NCI-H1417 (cell line): ENCODE measurements at places on chromosomes 1 and 21.

GRCh38 chr1:45272913-45273371 lies 53.8 kb upstream of the HPDL start:
- DNase-seq, result no peak

DNA sequence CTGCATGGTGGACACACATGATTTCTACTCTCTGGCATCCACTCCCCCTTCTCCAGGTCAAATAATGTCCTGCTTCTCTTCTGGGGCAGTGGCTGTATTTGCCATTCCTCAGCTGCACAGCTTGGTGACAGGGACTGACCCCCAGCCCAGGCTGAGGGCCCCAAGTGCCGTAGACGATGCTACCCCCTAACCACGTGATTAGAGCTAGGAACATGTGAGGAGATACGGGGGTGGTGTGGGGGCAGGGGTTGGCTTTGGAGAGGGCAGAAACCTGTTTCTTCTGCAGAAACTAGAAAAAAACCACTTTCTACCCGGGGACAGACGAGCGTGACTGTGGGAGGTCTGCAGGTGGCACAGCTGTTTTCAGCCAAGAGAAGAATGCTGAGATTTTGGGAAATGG lies 192.4 kb downstream of the SIPA1L2 start:
- DNase-seq, result no peak

- no peak for DNase-seq
Observed at GRCh38 chr1:55673416-55673815, 458.3 kb upstream of the USP24 start.

GRCh38 chr21:42221581-42222345 lies 2.8 kb downstream of the ABCG1 start:
- no peak for DNase-seq

DNA sequence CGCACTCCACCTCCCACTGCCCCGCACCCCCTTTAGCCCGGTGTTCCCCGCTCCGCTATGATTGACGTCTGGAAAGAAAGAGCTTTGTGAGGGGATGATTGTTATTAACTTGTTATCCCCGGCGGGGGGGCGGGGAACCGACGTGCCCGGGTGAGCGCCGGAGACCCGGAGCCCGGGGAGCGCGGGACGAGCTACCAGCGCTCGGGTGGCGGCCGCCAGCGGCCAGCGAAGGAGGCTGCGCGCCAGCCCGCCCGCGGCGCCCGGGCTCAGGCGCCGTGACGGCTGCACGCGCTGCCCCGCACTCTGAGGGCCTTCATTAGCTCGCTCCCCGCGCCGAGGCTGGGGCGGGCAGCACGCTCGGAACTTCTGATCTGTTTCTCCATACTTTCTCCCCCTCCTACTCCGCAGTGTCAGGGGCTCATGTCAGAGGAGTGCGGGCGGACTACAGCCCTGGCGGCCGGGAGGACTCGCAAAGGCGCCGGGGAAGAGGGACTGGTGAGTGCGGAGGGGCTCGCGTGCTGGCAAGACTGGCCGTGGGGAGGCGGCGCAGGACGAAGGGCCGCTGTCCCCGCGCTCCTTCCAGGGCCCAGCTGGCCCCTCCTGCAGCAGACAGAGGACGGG lies 2.1 kb downstream of the LHX8 start:
- peak; percentile 98 for DNase-seq

- no peak for DNase-seq
Observed at GRCh38 chr21:35106246-35106835, 57.2 kb upstream of the RUNX1 start.

GRCh38 chr1:80769208-80769750 lies 1031.5 kb upstream of the ADGRL2 start:
- peak; percentile 2 for DNase-seq

DNA sequence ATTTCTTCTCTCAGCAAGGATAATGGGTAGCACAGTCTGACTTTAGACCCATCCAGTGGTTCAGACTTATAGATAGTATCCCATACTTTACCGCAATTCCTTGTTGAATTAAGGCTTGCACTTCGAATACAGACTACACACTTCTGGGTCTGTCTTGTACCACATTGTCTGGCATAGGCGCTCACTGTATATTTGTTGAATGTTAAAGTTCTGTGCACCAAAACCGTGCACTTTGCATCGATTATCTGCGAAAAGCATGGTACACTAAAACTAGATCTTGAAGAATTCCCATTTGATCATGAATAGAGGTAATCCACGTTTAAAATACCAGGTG lies 556 bp upstream of the RYR2 start:
- DNase-seq, result no peak

DNA sequence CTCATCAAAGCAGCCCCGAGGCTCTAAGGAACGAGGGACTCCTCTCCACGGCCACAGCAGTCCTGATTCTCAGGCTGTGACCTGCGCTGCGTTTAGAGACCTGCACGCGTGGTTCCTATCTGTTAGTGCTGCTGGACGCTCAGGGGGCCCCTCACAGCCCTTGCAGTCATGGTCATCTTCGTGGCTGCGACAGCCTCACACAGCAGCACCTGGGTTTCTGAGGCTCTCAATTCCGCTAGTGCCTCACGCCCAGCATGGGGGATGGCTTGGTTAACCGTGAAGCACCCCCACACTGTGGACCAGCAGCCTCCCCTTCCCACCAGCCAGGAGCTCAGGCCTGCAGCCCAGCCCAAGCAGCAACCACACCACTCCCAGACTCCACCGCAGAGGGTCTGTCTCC lies 7.8 kb downstream of the MORN1 start:
- DNase-seq, result no peak

GRCh38 chr1:212749821-212750535 lies 41.6 kb downstream of the NSL1 start:
- peak; percentile 29 for DNase-seq

GRCh38 chr1:7608628-7609305 lies 162.3 kb upstream of the VAMP3 start:
- DNase-seq, result peak; percentile 65

DNA sequence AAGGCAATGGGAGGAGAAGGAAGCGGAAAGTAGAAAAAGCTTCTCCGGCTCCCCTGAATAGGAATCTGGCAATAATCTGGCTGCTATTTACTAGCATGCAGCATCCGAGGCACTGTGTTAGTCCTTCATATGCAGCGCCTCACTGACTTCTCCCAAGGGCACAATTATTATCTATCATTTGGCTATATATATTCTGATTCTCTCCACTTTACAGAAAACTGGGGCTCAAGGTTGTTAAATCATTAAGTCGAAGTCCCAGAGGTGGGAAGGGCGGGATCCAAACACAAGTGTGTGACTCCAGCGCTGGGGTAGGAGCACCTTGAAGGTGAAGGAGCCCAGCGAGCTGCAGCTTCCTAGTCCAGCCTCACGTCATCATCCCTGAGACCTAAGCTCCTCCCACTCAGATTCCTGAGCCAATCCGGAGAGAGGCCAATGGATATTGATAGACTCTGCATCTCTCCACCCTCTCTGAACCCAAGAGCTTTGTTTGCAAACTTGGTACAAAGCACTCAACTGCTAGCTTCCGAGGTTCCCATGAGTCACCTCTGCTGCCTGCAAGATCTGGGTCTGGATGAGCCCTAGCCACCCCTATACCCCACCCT lies 16.6 kb upstream of the EYA3 start:
- DNase-seq, result peak; percentile 60

DNA sequence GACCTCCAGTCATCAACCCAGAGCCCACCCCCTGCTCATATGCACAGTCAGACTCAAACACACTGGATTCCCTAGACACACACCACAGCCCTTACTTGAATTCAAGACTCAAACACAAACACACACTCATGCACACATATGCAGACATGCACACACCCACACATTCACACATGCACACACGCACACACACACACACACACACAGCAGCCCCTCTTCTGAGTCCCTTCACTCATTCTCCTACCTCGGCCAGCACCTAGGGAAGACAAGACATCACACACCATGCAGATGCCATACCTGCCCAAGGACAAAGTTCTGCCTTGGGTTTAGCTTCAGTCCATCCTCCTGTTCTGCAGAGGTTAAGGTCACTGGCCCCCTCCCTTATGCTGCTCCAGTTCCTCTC lies 1.6 kb upstream of the HCRTR1 start:
- DNase-seq, result no peak

- DNase-seq, result no peak
Observed at GRCh38 chr1:169090308-169090899, 16.1 kb upstream of the ATP1B1 start.

GRCh38 chr21:36132696-36133095 lies 2.2 kb upstream of the CBR3 start:
- DNase-seq, result no peak

GRCh38 chr1:933603-933940 lies 9.8 kb downstream of the SAMD11 start:
- no peak for DNase-seq

DNA sequence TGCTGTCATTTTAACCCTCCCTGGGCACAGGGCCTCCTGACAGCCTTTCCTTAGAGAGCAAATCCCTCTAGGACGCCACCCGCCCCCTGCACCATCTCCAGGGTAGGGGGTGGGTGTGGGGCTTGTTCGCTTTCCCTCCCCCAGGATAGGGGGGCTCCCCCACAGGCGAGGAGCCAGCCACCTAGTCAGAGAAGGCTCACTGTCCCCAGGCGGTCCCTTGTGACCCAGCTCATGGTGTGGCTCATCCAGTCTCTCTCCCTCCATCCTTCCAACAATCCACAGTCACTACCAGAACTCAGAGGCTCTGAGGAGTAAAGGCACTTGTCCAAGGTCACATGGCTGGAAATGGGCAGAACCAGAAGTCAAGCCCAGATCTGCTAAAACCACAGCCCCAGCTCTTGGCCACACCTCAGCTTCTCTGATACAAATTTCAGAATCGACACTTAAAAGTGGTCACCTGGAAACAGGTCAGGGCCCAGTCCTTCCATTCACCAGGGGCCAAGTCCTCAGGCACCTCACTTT lies 89.8 kb downstream of the MRPL37 start:
- DNase-seq, result no peak

DNA sequence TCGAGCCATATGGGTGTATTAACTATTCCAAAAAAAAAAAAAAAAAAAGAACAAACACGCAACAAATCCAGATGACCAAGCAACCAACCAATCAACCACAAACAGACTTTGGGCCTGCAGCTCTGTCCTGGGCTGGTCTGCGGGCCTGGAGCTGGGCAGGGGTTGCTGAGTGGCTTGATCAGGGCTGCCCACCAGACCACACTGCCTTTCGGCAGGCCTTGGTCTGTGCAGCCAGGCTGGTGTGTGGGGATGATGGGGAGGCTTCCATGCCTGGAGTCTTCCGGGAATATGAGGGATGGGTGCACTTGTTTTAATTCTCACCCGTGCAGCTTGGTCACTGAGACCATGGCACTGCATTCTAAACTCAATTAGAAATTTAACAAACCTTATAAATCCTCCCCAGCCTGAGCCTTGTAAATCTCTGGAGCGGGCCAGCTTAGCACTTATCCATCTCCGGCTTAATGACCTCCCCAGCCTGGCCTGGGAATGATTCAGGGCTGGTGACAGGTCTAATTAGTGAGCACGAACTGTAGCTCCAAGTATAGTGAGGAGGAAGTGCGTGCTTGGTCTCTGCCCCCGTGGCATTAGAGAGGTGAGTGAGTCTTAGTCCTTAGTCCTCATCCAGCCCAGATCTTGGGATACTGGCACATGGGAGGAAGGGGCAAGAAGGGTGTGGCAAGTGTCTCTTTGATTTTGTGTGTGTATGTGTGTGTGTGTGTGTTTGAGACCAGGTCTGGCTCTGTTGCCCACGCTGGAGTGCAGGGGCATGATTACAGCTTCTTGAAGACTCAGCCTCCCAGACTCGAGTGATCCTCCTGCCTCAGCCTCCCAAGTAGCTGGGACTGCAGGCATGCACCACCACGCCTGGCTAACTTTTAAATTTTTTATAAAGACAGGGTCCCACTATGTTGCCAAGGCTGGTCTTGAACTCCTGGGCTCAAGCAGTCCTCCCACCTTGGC lies 74.6 kb upstream of the CSF3R start:
- no peak for DNase-seq

DNA sequence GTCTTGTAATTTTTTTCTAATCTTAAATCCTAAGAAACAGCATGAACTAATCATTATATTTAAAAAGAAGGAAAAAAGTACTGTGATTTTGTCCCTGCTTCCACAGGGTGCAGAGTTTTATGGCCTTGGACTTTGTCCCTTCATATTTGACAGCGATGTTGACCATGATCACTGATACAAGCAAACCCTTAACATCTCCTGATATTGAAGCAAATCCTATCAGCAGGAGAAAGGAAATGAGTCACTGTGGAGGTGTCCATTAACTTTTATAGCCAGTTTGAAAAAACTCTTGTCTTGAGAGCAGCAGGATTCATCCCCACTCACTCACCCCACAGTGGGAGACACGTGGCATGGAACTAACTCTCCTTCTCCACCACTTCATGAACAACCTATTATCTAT lies 5.1 kb upstream of the REG4 start:
- DNase-seq, result no peak

DNA sequence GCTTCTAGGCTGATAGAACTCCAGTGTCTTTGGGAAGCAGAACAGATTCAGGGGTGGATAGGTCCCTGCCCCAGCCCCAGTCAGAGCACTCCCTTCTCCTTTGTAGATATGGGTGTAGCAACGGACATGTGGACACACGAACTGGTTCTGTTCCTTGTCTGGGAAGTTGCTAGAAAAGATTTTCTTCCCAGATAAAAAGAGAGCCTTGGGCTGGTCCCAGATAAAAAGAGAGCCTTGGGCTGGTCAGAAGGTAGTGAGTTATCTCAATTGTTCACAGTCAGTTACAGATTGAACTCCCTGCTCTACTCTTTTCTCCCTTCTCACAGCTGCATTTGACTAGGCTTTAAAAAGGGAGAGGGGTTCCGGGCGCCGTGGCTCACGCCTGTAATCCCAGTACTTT lies 7.4 kb upstream of the EFNA1 start:
- no peak for DNase-seq

- DNase-seq, result no peak
Observed at GRCh38 chr1:220914283-220915116, 35.3 kb downstream of the HLX start.
